Activated T-cell treated with anti-CD3 and anti-CD28 coated beads for 24 hours (primary cell): ENCODE measurements at places on chromosomes 12 and 14.

- DNase-seq, result no peak
Observed at GRCh38 chr12:103139876-103140275, 182.4 kb downstream of the ASCL1 start.

GRCh38 chr14:30822080-30822571 is 52.2 kb upstream of the COCH start:
- DNase-seq, result no peak

DNA sequence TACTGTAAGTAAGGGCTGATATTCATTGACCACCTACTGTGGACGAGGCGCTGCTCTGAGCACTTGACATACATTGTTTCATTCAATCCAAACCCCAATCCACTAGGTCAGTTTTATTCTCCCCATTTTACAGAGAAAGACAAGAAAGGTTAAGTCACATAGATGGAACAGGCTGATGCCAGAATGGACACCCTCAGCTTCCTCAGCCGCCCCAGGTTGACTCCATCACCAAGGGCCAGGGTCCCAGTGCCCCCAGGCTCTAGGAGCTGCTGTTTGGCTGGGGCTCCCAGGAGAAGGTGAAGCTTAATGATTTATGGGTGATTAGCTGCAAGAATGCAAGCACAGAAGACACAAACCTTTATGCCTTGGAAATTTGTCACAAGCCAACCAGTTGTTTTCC is 671 bp upstream of the AQP2 start:
- DNase-seq, result no peak

GRCh38 chr14:100887728-100888335 is 15.7 kb downstream of the RTL1 start:
- no peak for DNase-seq

- DNase-seq, result no peak
Observed at GRCh38 chr12:94071258-94071657, 77.1 kb upstream of the PLXNC1 start.
